ENCODE measurements at places on chromosomes 1 and 21.

GRCh38 chr1:221366495-221367110, 375.3 kb downstream of the DUSP10 start:
- no peak for DNase-seq

GRCh38 chr1:226201029-226201593, 14.6 kb upstream of the ACBD3 start:
- no peak for DNase-seq

DNA sequence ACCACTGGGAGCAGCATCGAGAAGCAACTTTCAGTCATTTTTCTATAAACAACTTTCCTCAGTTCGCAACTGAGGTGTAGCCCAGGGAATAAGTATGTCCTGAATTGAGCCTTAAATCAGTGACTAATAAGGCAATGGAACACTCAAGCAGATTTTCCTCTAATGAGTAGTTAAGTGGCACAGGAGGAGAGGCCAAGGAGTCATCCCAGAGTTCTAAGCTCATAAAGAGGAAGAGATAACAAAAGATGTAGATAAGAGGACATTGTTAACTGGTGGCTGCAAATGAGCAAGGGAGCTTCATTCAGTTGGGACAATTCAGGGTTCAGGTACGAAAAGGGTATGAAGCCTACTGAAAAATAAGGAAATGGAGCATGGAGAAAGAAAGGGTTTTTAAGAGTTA, 64.5 kb downstream of the LRRC40 start:
- DNase-seq = no peak

DNA sequence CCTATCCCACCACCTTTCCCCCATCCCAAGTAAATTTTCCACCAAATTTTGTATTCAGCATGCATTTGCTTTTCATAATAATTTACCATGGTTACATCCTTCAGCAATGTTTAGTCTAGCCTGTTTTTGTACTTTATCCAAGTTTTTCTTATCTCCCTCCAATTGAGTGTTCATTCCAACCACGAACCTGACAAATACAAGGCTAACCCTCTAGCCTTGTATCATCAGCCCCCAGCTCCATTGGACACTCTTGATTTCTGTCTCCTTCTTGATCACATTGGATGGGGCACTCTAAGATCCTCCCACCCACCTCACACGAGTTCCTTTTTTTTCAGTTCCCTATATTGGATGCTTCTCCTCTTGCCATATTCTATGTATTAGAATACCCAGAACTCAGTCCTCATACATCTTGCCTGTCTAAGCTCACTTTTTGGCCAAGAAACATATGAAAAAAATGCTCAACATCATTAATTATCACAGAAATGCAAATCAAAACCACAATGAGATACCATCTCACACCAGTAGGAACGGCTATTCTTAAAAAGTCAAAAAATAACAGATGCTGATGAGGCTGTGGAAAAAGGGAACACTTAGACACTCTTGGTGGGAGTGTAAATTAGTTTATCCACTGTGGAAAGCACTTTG, 40.5 kb upstream of the SLC35F3 start:
- DNase-seq = no peak

DNA sequence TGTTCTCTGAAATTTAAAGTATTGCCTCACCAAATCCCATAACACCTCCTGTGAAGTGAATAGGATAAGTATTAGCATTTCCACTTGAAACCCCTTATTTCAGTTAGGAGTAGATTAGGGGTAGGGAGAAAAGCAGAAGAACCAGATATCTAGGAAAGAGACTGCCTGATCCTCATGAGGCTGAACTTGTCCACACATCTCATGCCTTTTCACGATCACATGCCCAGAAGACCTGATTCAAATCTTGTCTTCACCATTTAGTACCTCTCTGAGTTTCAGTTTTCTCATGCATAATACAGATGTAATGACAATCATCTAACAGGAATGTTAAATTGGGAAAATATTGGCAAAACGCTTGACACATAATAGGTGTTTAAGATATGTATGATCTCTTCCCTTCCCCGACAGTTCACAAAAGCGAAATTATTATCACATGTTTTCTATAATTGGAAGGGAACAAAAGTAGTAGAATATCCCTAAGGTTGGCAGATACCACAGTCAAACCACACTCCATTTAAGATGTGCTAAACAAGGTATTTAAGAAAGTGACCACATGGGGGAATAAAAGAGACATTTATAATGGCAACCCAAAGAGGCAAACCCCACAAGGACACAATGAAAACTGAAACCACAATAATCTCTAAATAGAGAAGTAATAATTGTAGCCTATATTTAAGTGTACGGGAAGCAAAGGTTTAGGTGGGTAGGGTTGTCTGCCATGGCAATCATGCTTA, 25.2 kb downstream of the GFI1 start:
- no peak for DNase-seq

- DNase-seq = no peak
Observed at GRCh38 chr21:32812035-32812434, 40.5 kb upstream of the PAXBP1 start.

DNA sequence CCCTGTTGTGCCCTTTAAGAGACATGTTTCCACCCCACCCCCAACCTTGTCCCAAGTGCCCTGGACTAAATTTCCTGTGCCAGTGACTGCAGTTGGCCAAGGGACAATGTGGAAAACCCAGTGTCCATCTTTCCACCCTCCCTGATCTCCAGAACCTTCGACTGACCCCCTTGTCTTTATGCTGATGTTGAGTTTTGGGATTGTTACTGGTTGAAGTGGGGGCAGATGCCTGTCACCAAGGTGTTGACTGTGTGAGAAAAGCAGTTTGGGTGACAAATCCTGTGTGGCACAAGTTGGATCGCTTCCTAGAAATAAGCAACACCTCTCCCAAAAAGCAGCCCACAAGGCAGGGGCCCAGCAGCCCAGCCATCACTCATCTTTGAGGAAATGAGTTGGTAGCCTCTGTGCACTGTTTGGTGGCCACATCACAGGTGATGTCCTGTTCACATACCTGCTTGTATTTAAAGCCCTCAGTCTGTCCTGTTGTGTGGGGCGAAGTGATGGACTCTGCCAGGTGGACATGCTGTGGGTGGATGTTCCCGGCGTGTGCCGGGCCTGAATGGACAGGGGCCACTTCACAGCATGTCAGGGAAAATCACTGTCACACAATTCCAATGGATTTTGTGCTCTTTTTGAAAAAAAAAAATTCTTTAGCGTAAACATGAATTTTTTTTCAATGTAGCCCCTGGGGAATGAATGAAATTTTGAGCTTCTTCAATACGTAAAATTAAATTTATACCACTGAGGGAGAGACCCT, 6.6 kb upstream of the MIIP start:
- DNase-seq = no peak

DNA sequence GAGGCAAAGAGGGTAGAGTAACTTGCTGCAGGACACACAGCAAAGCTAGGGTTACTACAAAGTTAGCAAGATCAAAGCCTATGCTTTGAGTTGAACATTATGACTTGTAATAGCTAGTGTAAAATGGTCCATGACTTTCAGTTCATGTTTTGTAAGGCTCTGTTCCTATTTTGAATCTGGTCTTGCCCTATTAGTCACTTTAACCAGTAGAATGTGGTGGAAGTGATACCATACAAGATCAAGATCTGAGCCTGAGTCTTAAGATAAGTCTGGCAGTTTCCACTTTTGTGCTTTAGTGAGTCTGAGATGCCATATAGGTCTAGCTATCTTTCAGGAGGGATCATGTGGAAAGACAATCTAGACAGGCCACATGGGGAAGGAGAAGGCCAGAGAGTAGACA, 282.1 kb upstream of the BRINP3 start:
- DNase-seq = no peak

DNA sequence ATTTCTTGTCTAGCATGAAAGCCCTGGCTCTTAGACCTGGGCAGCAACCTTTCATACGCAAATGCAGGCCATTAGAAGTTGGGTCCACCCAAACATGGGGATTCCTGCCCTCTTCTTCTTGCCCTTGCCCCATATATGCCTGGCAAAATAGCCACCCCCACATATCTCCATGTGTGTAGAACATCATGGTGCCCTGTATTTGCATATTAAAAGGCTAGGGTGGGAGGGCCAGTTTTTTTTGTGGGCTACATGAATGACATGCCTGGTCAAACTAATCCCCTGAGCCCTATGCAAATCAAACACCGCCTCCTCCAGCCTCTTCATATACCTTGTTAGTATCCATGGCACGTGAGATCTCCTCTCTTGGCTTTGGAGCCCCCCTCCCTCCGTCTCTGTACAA, 24.7 kb downstream of the MFSD2A start:
- no peak for DNase-seq

DNA sequence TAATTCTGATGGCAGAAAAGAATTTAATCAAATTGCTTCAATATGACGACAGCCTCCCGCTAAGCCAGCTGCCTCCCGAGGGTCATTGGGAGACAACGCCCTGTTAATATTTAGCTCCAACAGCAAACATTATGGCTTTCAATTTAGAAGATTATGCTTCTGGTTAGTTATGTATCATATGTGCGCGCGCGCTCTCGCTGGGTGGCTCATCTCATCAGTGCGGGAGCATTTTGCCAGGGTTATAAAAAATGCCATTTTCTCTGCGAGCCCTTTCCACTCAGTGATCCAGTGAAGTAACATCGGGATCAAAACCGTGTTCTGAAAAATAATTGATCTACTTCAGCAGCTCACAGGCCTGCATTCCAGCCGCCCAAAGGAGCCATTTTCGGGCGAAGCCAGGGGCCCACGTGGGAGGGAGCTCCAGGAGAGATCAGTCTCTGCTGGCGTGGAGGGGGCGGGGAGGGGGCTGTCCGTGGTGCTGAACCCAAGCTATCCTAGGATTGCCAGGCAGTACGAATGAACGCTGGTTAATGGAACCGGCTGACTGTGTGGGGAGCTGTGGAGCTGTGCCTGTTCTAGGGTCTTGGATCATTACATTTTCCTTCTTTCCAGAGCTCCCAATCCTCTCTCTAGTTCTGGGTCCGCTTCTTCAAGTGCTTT, 219.1 kb upstream of the ZC3H12A start:
- no peak for DNase-seq

DNA sequence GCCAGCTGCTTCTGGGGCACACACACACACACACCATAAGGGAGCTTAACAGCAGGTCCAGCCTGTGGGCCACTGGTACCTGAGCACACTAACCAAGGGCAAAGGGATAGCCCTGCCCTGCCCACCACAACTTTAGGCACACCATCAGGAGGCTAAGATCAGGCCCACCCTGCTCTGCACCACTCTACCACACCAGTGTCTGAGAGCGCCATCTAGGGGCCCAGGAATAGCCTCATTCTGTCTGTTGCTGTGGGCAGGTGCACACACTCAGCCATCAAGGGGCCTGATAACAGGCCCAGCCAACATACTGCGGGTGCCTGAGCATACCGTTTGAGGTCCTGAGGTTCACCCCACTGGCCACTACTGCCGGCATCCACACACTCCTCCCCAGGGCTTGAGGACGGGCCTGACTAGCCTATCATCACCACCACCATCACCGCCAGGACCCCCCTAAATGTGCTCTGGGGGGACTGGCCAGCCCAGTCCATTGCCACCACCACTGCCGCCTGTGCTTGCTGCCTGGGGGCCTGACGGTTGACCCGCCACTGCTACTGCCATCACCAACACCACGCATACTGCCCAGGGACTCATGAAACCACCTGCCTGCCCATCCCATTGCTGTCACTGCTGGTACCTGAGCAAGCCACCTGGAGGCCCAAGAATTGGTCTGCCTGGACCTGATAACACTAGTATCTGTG, 31.3 kb downstream of the NSL1 start:
- DNase-seq = peak; percentile 27

DNA sequence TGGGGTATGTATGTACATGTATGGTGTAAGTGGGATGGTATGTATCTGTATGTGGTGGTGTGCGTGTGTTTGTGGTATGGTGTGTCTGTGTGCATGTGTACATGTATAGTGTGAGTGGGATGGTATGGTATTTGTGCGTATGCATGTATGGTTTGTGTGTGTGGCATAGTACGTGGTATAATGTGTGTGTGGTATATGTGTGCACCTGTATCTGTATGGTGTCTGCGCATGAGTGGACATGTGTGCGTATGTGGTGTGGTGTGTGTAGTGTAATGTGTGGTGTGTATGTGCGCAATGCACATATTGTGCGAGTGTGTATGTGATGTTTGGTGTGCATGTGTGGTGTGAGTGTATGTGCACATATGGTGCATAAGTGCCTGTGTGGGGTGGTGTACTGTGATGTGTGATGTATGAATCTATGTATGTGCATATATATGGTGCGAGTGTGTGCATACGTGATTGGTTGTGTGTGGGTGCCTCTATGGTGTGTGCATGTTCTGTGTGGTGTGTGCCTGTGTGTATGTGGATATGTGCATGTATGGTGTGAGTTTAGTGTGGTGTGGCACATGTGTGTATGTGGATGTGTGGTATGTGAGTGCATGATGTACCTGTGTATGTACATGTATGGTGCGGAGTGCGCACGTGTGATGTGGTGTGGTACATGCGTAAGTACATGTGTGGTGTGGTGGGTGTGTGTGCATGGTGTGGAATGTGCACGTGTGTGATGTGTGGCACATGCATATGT, 38.8 kb downstream of the WDR4 start:
- DNase-seq = no peak

- no peak for DNase-seq
Observed at GRCh38 chr1:156001021-156001661, 19.6 kb downstream of the SSR2 start.

GRCh38 chr21:29382030-29382654, 83.4 kb downstream of the BACH1 start:
- no peak for DNase-seq

- peak; percentile 43 for DNase-seq
Observed at GRCh38 chr1:24966724-24967346, 36.8 kb upstream of the RUNX3 start.
